A549 treated with GW870086 at 1 μM for 4 hours (cell line): ENCODE measurements at places on chromosomes 7 and 10. TPM values are rescaled to one million over a fixed set of nuclear protein-coding genes. Genes with fewer than 3 reads are reported as not detected.

The SEMA4G gene
- 7.5 to 9.3 TPM (median 8.7 TPM) in 5 replicates for total RNA-seq

The ICA1 gene
- total RNA-seq: 0.74 to 1.4 TPM (median 1.1 TPM) in 5 replicates

The ARHGEF35 gene
- 0.25 to 0.49 TPM (median 0.33 TPM) in 5 replicates for total RNA-seq

The C7orf57 gene
- 0.18 to 0.79 TPM (median 0.26 TPM) in 5 replicates for total RNA-seq

The OR2A5 gene
- total RNA-seq: not detected in 5 replicates

The UPK3B gene
- 12.7 to 21.8 TPM (median 18.7 TPM) in 5 replicates for total RNA-seq

The NEUROG3 gene
- total RNA-seq: not detected in 5 replicates

The SDK1 gene
- 0.30 to 0.72 TPM (median 0.46 TPM) in 5 replicates for total RNA-seq

The TLX1 gene
- total RNA-seq: not detected in 5 replicates

The MINPP1 gene
- 19.8 to 28.0 TPM (median 25.7 TPM) in 5 replicates for total RNA-seq
